ENCODE measurements at places on chromosomes 12 and 14. TPM values are rescaled to one million over a fixed set of nuclear protein-coding genes. Genes with fewer than 3 reads are reported as not detected.

DNA sequence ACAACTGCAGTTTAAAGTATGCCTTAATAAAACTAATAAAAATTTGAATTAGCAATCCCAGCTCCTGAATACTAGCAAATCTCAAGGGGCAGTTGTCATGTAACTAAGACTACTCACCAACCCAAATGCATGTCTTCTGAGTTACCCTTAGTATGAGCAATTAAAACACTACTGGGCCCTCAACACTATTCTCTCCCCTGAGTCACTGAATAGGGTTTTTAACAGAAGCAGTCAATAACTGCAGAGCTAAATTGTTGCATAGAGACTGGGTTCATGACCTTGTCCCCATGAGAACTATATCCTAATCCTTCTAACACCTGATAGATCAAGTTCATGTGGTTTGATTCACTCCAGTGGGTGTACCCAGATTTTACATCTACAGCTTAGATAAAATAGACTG is 38.8 kb downstream of the MDM1 start:
- DNase-seq: no peak

DNA sequence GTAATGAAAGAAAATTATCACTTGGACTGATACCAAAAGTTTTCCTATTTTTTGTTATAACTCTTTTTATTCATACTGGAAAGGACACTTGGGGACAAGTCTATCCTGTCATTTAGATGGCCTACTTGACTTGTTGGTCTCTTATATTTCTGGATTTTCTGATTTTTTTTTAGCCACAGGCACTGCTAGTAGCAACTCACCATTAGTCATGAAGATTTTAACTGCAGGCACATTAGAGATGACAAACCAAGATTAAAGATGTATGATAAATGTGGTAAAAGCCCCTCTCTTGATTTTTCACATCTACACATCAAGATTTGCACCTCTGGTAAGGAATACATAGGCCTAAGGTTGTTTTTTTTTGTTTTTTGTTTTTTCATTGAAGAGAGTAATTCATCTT is 217.0 kb downstream of the SLC25A21 start:
- DNase-seq: no peak

- no peak for DNase-seq
These were observed 129.6 kb downstream of the GXYLT1 start for GRCh38 chr12:42015051-42015461.

GRCh38 chr12:6618483-6619225 is 11.5 kb upstream of the CHD4 start:
- DNase-seq: no peak

DNA sequence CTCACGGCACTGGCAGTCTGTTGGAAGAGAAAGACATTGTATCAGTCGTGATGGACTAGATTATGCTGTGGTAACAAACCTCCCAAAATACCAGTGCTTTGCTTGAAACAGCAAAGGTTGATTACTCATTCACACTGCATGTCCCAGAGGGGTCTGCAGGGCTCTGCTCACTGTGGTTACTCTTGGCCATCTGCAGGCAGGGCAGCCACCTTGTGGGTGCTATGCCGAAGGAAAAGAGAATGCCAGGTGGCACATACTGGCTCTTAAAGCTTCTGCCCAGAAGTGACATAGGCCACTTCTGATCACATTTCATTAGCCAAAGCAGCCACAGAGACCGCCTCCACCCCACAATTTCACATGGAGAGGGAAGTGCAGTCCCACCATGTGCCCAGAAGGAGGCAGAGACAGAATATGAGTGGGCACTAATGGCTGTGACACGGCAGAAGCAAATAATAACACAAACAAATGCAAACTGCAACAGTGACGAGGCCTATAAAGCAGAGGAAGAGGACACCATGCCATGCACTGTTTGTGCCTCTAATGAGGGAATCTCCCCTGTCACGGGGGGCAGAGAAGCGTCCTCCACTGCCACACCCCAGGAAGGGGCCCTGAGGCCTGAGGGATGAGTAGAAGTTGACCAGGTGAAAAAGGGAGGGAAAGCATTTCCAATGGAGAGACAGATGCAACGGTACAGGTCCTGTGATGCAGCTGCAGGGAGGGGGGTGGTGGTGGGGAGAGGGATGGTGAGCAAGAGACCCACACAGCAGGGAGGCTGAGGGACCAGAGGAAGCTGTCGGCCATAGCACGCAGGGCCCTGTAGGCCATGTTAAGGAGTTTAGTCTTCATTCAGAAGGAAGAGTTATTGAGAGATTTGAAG is 51.7 kb upstream of the KICS2 start:
- DNase-seq: no peak

DNA sequence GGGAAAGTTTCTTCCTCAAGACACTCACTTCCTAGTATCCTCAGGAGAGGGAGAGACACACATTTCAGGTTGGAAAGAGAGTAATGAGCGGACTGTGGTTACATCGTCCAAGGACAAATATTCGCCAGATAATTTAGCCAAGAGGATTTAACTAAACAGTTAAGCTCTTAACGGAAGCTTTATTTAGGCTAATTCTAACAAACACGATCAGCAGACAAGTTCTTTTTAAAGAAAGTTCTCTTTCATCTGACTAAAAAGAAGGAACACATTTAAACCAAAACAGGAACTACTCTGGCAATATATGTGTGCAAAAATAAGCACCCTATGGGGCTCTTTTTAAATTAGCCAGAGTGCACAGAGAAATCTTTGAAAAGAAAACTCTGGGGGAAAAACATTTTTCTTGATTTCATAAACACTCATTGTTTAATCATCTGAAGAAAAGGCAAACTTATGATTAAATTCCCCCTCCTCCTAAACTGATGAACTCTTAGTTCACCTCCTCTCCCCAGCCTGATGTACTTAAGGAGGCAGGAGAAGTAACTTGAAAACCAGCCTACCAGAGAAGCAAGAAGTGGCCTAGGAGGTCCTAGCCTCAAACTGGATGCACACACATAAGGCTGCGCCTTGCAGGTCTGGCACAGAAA is 13.3 kb upstream of the BTG1 start:
- no peak for DNase-seq

DNA sequence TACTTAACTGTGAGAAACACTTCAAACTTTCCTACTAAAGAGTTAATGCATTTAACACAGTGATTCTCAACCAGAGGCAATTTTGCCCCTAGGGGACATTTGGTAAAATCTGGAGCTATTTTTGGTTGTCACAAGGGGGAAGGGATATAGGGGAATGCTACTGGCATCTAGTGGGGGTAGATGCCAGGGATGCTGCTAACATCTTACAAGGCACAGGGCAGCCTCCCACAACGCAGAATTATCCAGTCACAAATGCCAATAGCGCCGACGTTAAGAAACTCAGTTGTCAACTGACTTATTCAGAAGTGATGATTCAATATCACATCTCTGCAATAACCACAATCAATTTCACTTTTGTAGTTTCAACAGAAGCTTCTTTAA is 2.0 kb downstream of the EEA1 start:
- DNase-seq: no peak

GRCh38 chr12:38998887-38999482 is 93.6 kb upstream of the CPNE8 start:
- DNase-seq: no peak

DNA sequence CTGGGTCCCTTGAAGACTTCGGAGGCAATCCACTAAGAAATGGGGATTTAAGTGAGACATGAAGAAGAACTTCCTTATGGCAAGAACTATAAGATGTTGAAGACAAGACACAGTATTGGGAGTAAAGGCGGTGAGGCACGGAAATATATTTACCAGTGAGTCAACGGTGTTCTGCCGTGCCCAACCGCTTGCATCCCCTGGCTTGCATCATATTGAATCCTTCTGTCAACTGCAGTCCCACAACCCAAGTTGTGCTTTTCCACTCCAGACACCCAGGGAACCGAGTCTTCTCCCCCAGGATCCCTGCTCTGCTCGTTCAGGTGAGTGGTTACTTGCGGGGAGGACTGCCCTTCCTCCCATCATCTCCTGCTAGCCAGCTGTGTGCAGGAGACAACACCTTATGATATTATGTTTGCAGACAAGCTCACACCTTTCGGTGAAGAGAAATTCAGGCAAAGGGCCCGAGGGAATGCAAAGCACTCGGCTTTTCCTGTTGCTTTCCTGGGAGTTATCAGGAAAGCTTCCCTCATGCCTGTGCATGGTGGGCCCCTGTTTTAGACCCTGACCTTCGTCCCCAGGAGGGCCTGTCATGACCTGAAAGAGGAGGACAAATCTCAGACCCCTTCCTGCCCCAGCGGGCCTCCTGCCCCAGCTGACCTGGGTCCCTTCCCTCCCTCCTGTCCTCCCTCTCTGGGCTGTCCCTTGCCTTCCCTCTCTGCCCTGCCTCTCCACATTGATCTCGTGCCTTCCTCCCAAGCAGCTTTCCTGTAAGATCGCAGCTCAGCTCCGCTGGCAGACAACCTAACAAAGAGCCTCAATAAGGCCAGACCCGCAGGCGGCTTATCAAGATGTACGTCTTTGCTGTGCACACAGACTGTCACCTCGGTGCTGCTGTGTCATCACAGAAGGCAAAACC is 4.3 kb upstream of the LRTM2 start:
- DNase-seq: no peak

DNA sequence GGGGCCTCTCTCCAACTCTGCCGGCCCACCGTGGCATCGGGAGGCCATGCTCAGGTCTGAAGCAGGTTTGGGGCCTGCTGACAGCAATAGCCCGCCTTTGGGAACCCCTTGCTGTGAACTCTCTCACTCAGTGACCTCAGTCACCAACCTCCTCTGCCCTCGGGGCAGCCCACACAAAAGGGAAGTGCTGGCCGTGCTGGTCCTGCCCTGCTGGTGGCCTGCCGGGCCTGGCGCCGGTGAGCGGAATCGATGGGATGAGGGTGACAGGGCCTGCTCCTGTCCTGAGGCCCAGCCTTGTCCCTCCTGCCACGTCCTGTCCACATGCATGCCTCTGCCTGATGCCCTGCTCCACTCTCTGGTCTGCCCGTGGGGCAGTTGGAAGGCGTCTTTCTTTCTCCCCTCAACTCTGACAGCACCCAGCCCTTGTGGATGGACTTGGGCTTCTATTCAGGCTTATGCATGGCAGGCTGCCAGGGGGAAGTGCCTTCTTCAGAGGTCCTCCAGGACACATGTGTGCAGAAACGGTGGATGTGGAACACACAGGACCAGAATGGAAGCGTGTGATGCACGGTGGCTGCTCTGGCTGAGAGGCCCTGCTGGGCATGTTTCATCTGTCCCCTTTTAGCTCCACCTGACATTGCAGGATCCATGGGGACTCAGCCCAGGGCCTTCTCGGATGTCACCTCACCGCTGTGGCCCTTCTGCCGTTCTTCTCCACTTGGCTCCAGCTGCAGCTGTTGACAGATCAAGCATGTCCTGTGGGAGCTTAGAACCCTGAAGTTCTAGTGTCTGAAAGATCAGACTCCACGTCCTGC is 31.9 kb downstream of the IL31 start:
- DNase-seq: no peak

- DNase-seq: peak; percentile 78
These were observed at the start of gene CFAP73 for GRCh38 chr12:113149361-113150150. Gene CFAP73 (plus strand): TSS chr12:113149724. CDS start chr12:113149858, 134 bp downstream.

DNA sequence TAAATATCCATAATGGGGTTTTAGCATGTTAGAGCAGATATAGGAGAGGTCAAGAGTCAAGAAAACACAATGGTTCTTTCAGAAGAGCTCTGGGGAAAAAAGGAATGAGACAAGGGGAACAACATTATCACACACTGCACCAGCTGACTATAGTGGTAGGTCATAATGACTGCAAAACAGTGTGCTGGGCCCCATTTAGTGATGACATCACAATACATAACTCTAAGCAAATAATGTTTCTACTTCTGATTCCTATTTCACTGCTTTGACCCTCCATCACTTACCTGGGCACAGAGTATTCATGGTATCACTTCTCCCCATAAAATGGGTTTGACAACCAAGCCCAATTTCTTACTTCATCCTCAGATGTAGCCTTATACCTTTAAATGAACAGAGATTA is 62.1 kb downstream of the GARIN6 start:
- no peak for DNase-seq

DNA sequence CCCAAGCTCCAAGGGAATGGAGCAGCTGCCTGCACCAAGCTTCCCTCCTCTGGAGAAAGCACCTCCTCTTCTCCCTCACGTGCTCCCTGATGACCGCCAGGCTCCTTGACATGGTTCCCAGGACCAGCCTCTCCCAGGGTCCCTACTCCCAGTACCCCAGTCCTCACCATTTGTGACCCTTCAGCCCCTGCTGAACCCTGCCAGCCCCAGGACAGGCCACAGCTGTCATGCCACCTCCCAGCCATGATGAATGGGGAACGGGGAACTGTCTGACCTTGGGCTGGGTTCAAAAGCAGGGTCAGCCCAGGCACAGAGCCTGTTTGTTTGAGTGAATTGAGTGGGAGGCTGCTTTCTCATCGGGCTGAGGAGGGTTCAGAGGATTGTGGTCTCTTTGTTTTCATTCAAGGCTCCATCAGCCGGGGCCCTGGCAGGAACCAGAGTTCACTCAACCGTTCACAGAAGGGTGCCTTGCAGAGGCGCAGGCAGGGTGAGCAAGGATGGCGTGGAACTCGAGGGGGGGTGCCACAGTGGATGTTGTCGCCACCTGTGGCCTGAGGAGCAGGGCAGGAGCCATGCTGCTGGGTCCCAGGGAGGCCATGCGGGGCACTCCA is 344.5 kb upstream of the SFSWAP start:
- peak; percentile 54 for DNase-seq

GRCh38 chr12:106187155-106187789 is 48.5 kb upstream of the NUAK1 start:
- no peak for DNase-seq

DNA sequence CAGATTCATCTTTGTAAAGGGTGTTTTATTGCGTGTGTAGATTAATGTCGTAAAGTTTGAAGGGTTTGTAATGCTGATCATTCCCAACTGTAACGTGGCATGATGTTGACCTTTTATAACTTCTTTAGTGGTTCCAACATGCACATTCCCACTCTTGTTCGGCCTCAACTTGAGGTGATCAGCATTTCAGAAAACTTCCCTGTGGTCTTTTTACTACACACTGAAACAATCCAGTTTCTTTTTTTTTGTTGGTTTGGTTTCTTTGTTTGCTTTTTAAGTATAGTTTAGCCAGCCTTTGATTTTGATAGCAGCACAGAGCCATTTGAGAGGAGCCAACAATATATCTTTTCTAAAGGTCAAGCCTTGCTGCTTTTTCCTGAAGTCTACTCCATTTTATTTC is 22.8 kb downstream of the UTP20 start:
- DNase-seq: no peak

- no peak for DNase-seq
These were observed 282.3 kb upstream of the DIO2 start for GRCh38 chr14:80493620-80494019.

DNA sequence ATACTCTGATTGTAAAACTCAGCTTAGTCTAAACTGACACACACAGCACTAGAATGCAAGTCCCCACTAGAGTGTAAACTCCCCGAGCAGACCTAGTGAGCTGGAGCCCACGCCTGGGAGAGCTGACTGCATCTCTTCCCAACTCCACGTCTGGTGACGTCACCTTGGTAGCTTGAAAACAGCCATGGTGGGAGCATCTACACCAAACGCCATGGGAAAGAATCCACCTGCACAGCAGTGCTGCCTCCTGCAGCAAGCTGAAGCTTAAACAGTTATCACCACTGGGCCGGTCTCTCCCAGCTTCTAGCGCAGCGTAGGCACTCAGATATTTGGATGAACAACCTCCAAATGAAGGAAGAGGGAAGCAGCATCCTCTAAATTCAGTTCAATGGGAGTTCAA is 4.3 kb upstream of the PAPLN start:
- DNase-seq: no peak

Gene PAH
- total RNA-seq: not detected

Gene PLA2G1B
- not detected for total RNA-seq

Gene SSPN
- 10.4 TPM for total RNA-seq

Gene CLEC9A
- not detected for total RNA-seq

Gene PWP1
- 63.1 TPM for total RNA-seq

Gene SERPINA5
- 0.76 TPM for total RNA-seq

Gene ABCB9
- total RNA-seq: 9.5 TPM

Gene PIK3C2G
- 45.7 TPM for total RNA-seq
